ENCODE measurements at places on chromosomes 4 and X.

DNA sequence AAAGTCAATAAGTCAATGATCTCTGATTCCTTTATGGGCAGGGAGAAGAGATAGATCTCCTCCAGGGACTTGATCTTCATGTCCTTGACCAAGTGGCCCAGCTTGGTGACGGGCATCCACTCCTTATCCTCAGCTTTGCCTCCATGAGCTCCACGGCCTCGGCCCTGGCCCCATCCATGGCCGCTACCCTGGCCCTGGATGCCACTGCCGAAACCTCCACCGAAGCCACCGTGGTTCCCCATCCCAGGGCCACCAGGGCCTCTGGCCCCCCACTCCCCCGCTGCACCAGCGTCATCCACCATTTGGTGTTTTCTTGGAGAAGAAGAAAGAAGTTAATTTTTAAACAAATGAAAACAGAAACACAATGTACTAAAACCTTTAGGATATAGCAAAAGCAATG lies 518.1 kb downstream of the GRXCR1 start:
- no peak for DNase-seq

DNA sequence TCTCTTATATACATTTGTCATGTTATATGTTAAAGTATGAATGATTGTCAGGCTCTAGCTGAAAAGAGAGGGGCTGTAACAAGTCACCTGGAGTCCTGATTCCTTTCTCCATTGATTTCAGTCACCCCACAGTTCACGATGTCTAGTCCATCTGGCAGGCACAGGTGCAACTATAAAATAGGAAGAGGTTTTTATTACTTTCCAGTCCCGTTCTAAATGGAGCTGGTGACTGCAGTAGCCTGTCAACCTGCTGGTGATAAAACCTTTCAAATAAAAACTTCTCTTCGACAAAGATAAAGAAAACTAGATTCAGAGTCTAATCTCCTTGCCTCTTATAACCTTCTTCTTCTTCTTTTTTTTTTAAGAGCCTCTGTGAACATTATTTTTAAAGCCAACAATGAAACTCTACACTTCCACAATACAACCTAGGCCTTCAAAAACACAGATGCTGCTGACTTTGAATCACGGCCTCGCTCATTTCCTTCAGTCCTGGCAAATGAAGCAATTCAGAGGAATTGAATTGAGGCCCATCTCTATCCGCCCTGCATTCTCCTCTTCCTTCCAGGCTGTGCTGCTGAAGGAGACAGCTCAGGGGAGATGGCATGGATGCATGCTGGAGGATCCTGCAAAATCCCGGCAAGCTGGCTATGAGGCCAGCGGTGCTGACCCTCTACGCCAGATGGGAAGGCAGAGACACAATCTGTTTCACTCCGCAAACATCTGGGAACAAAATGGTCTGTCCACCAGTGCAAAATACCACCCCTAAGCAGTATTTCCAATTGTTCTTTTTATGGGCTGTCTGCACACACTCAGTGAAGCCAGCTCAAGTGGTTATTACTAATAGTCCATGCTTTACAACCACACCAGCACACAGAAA lies 27.3 kb upstream of the CDKN2AIP start:
- no peak for DNase-seq

DNA sequence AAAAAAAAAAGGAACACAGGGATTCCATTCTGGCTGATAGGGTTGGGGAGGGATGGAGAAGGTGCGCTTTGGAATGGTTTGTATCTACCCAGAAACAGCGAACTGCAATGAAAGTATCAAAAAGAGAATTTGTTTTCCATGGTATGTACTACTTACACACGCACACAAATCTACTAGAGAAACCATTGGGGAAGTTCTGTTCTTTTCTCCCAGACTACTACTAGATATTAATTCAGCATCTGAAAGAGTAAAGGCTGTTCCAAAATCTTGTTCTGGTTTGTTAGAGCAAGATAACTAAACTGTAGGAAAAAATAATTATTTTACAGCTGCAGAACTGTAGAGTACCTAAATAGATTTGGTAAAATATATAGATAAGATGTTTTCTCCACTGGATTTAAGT lies 118.4 kb downstream of the CBR4 start:
- DNase-seq: no peak

DNA sequence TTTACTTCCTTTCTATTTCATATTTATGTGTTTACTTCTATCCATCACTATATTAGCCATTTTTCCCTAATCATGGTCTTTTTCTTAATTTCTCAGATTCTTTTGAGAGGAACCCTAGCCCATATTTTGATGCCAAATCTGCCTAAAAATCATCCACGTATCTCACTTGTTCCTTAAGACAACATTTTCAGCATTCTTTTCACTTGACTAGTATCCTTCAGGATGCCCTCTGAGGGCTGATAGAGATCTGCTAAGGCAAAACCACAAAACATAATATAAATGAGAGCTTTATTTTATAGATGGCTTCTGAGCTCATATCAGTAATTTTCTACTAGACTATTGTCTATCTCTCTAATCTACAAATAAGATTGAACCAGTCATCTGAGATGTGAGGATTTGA lies 341.9 kb downstream of the GPM6A start:
- no peak for DNase-seq

GRCh38 chrX:19204636-19205035 lies 82.4 kb upstream of the ADGRG2 start:
- DNase-seq: no peak

GRCh38 chr4:83115656-83116285 lies 1.2 kb upstream of the PLAC8 start:
- no peak for DNase-seq

GRCh38 chrX:7139202-7140081 lies 8.1 kb upstream of the STS start:
- DNase-seq: no peak

GRCh38 chr4:39061457-39061856 lies 575 bp upstream of the KLHL5 start:
- DNase-seq: no peak

DNA sequence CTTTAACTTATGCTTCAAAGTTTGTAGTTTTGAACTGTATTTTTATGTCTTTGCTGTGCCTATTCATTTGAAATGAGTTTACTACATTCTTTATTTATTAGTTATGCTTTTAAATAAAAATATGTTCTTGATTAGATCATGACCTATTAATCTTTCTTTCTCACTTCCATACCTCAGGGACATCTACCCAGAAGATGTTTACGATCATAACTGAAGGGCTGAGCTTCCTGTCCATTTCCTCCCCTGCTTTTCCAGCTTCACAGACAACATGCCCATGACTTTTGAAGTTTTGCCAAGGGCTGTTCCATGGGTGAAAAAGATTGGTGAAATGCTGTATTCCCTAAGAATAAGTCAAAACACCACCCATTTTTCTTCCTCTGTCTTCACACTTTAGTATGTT lies 99.7 kb upstream of the DDIT4L start:
- no peak for DNase-seq

DNA sequence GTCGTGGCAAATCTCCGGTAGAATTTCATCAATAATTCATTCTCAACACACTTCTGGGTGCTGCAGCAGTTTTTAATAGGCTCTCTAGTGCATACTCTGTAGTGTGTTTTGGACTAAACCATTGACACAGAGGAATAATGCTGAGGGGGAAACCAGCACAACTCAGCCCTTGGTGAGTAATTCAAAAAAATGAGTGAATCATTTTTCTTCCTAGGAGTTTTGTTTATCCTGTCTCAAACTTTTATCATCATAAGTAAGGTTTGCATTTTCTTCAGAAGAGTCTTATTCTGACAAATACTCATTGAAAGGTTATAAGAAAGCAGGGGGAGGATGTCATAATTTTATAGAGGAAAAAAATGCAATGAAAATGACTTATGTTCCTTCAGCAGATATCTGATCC lies 2542.7 kb downstream of the PCDH7 start:
- no peak for DNase-seq

- DNase-seq: no peak
Observed at GRCh38 chr4:170243662-170244288, 154.0 kb upstream of the AADAT start.

DNA sequence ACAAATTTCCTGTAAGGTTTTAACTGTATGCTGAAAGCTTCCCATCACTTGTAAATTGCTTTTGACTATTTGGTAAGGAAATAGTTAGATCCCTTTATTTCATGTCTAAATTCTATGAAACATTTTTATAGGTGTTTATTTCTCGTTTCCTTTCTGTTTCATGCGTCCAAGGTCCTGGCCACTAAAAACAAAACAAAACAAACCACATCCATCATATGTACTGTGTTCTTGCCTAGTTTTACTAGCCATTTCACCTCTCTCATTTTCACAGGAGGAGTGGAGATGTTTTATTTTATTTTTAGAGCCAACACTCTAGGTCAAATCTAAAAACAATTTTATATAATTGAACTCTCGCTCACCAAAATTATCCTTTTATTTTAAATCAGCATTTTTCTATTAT lies 375.2 kb upstream of the CTSO start:
- no peak for DNase-seq

DNA sequence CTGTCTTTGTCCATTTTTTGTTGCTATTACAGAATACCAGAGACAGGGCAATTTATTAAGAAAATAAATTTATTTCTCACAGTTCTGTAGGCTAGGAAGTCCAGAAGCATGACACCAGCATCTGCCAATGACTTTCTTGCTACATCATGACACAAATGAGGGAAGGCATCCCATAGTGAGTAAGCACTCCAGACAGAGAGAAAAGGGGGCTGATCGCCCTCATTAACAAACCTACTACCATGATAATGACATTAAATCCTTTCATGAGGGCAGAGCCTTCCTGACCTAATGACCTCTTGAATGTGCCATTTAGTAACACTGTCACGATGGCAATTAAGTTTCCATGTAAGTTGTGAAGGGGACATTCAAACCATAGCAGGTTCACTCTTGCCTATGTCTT lies 20.1 kb downstream of the CCDC149 start:
- DNase-seq: no peak

DNA sequence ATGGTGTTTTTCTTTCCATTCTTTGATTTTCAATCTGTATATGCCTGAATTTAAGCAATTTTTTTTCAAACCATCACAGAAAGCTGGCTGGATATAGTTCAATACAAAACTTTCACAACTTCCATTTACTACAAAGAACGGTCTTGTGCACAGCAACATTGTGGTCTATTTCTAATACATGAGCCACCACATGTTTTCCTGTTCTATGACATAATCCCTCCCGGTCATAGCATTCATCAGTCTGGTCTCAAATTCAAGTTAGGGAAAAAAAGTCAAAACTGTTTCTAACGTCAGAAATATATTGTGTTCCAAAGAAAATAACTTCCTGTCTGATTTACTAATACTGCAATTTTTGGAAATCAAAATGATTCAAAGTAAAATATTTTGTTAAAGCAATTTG lies 7.5 kb upstream of the CXCL6 start:
- DNase-seq: no peak

DNA sequence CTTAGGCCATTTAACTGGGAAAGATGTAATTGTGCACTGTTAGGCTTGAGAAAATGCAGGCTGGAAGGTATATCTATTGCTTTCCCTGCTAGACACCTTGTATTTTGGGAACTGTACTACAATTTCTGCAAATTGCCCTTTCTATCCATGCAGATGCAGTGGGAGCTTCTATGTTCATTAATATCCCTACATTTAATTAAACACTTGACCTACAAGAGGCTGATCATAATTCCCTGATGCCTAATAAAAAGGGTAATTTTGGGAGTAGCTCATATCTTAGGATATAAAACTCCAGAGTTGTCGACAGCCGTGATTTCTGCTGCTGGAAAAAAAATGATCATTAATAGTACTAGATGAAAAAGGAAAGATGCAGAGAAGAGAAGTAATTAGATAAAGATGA lies 19.7 kb downstream of the DTHD1 start:
- DNase-seq: no peak

- no peak for DNase-seq
Observed at GRCh38 chrX:41952102-41952501, 28.7 kb upstream of the CASK start.

GRCh38 chrX:20372533-20372932 lies 105.8 kb upstream of the RPS6KA3 start:
- DNase-seq: no peak

DNA sequence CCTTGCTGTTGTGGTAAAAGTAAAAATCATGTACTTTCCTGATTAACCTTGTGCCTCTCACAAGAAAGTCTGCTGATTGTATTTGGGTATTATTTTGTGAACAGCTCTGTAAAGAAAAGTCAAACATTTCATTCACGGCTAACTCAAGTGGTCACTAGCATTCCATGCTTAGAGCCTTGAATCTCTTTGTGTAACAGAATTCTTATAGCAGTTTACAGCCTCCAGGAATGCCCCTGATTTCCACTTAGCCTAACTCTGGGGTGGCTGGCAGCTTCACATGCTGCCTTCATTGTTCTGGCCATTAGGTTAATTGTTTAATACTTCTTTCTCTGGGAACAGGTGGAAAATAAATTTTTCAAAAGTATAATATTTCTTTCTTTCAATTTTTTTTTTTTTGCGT lies 226.7 kb downstream of the RBMX2 start:
- no peak for DNase-seq

DNA sequence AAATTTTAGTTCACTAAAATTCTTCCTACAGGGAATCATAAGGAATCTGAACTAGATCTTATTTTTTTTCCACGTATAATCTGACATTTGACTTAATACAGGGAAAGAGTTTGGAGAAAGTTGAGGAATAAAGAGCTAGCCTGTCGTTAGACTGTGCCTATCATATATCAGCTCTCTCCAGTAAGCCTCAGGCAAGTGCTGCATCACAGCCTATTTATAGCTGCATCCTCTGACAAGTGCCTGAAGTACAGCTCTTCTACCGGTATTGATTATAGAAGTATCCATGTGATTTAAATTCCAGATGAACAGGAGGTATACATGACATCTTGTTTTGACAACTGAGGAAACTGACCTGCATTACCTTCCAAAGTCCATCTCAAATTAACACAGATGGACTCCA lies 248.9 kb downstream of the TLL1 start:
- no peak for DNase-seq

- DNase-seq: peak; percentile 8
Observed at GRCh38 chrX:46376246-46376885, 168.9 kb downstream of the ZNF674 start.

GRCh38 chr4:152398060-152398459 lies 137.8 kb downstream of the FBXW7 start:
- no peak for DNase-seq
